ENCODE measurements at places on chromosomes 3 and 15.

DNA sequence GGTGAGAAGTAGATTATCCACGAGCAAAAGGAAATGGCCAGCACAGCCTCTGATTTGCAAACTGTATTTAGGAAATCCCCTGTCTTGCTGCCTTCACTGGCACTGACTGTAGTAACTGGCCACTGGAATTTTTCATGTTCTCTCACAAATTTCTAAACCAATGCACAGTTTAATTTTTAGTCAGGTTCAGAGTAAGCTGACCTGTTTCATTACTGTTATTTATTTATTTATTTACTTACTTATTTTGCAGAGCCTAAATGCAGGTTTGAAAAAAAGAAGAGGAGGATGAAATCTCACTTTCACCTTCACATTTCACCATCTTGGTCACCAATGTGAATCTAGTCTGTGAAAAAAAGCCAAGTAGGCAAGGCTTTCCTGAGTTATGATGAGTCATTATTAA, 291.0 kb downstream of the PLOD2 start:
- no peak for DNase-seq

DNA sequence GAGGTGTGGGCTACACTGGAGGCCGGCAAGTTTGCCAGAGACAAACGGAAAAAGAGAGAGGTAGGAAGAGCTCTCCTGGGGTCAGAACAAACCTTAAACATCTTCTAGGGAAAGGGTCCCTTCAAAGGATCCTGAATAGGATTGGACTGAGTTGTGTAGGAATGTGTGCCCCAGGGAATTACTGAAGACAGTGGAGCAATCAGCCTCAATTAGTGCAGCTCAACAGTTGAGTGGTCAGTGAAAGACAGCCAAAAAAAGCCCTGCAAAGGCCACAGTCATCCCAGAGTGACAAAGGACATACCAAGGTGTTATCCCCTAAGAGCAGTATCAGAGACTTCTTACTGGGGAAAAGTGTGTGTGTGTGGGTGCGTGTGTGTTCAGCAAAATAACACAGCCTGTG, 70.3 kb downstream of the NUP210 start:
- DNase-seq, result no peak

GRCh38 chr3:102020735-102021134, 171.4 kb downstream of the NFKBIZ start:
- DNase-seq, result no peak

- DNase-seq, result no peak
These were observed 50.5 kb downstream of the TRPM7 start for GRCh38 chr15:50636146-50636545.

DNA sequence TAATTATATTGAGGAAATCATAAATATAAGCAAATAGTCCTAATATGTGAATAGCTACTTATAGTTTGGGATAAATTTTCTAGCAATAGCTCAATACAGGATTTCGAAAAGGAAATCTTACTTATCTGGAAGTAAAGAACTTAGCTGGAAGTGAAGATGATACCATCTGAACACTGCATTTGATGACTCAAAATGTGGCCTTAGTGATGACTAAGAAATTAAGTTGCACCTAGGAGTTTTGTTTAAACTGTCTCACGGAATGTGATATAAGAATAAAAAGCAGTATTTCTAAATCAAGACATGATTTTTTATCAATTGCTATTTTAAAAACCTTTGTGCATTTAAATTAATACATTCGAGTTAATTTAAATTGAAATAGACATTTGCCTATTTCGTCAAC, 91.2 kb downstream of the EOMES start:
- DNase-seq, result no peak
